ENCODE measurements at places on chromosomes 5 and 9.

- peak; percentile 49 for DNase-seq
Observed at GRCh38 chr9:92790542-92791527, 26.2 kb upstream of the BICD2 start.

DNA sequence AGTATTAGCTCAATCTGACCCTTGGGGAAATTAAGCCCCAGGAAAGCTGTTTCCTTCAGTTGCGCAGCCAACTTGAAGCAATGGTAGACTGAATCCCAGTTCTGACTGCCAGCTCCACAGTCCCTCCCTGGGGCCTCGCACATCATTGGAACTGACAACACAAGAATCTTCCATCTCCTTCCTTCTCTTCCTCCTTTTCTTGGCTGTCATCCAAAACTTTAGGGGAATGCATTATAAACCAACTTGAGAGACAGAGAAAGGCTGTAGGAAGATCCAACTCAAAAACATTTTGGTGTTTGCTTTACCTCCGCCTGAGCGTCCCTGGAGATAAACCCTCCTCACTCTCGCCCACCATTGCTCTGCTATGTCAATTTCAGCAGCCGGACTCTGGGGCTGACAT, 16.6 kb downstream of the KCNIP1 start:
- DNase-seq, result no peak

DNA sequence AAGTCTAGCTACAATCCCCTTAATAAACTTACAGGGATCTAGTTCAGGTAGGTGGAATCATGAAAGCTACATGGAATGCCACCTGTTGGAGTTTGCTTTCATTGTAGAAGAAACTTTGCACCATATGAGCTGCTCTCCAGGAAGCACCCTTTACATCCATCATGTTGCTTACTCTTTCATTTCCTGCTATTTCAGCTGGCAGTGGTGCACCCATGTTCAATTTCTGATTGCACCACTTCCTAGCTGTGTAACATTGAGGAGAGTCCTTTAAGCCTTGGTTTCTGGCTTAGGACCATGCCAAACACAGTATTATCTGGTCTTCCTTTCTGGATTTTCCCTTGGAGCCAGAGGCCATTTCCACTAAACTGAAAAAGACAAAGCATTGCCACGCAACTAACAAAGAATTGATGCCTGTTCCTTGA, 123.3 kb upstream of the SLC12A2 start:
- DNase-seq, result no peak

- no peak for DNase-seq
Observed at GRCh38 chr9:91012933-91013841, 211.6 kb downstream of the SYK start.

- DNase-seq, result no peak
Observed at GRCh38 chr5:113552620-113553019, 39.1 kb downstream of the YTHDC2 start.

GRCh38 chr9:108069991-108070390, 580.4 kb upstream of the KLF4 start:
- no peak for DNase-seq

- DNase-seq, result no peak
Observed at GRCh38 chr9:71895117-71895516, 15.9 kb downstream of the ABHD17B start.

DNA sequence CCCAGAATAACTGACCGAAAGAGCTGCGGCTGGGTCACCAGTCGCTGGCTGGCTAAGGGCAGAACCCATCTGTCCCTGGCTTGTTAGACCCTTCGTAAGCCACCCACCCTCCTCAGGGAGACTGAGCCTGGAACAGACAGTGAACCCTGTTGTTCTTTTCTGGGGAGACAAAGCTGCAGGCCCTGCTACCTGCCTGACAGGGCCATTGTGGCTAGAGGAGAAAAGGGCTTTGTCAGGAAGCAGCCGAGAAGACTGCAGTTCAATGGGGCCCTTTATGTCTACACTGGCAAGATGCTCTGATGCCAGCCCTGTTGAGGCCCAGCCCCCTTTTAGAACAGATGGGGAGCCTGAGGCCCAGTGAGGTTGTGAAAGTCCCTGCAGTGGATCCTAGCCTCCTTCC, 3.7 kb upstream of the NIPAL4 start:
- no peak for DNase-seq

GRCh38 chr5:39466846-39467245, 42.1 kb upstream of the DAB2 start:
- DNase-seq, result no peak

DNA sequence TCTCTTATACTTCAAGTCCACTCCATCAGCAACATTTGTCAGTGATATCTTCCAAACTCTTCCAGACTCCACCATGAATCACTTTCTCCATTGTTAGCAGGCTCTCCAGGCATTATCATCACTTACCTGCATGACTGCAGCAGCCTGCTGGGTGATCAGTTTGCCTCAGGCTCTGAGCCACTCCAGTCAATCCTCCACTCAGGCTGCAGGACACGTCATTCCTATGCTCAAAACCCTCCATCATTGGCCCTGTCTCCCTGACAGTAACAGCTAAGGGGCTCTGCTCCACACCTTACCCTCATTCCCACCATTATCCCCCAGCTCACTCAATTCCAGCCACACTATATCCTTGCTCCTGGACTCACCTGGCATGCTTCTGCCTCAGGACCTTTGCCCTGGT, 10.7 kb downstream of the DIRAS2 start:
- DNase-seq, result no peak

DNA sequence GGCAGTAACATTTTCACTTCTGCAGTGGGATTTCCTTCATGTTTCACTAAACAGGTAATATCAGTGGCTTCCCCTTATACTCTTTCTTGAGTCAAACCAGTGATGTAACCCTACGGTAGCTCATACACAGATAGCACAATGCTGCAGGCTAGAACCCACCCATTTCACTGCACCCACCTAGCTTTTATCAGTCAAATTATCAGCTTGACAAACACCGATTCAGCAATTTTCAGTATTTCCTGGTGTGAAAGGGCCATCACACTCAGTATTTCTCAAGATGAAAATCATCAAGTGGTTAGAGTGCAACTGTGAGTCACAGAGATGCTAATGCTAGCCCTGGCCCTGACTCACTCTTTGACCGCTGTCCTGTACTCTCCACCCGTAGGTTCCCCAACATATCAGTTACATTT, 242.3 kb upstream of the PTGER4 start:
- no peak for DNase-seq

- DNase-seq, result no peak
Observed at GRCh38 chr9:69379270-69379982, 54.4 kb downstream of the ENTREP1 start.

- DNase-seq, result no peak
Observed at GRCh38 chr5:1208743-1209488, 7.5 kb downstream of the SLC6A19 start.

DNA sequence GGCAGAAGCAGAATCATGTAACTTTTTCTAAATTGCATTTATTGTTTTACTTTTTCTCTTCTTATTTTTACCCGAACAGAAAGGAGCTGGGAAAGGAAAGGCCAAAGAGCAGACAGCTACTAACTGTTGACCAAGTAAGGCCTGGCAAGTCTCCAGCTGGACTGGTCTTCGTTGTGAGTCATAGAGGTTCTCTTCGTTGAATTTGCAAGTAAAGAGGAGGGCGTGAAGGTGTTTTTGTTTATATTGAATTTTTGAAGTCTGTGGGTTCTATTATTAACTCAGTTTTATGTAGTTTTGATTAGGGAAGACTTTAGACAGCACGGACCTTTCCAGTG, 416.5 kb upstream of the CCNH start:
- DNase-seq, result no peak

GRCh38 chr9:27589462-27589861, 16.2 kb upstream of the C9orf72 start:
- no peak for DNase-seq

DNA sequence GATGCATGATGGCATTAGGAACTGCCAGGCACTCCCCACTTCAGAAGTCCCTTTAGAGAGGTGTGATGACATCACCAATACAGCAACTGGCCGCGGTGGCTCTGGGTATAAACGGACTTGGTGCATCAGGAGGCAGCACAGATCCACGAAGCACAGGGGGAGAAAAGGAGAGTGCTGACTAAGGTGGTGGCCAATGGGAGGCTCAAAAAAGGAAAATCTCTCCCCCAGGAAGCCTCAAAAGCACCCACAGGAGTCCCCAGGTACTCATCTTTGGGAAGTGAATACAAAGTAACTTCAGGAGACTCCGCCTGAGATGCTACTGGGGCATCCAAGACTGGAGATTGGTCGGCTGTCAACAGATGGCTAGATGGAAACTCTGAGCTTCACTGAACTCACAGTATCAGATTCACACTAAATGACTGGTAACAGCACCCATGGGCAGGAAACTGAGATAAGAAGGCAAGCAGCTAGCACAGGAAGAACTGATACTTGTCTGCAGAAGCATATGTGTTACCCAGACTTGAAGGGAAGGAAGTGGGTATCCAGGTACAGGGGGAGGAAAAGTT, 7.6 kb downstream of the TTC39B start:
- DNase-seq, result peak; percentile 53

DNA sequence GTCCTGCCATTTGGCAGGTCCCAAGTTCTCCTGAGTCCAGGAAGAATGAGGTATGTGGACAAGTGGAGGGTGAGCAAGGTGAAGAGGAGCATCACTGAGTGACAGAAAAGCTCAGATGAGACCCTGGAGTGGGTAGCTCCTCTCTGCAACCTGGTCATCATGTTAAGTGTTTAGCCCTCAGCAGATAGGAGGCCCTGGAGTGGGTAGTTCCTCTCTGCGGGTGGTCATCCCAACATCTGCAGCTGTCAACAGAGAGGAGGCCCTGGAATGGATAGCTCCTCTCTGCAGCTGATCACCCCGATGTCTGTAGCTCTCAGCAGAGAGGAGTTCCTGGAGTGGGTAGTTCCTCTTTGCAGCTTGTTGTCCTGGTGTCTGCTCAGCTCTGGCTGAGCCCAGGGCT, 48.4 kb downstream of the NDUFAF2 start:
- DNase-seq, result no peak

DNA sequence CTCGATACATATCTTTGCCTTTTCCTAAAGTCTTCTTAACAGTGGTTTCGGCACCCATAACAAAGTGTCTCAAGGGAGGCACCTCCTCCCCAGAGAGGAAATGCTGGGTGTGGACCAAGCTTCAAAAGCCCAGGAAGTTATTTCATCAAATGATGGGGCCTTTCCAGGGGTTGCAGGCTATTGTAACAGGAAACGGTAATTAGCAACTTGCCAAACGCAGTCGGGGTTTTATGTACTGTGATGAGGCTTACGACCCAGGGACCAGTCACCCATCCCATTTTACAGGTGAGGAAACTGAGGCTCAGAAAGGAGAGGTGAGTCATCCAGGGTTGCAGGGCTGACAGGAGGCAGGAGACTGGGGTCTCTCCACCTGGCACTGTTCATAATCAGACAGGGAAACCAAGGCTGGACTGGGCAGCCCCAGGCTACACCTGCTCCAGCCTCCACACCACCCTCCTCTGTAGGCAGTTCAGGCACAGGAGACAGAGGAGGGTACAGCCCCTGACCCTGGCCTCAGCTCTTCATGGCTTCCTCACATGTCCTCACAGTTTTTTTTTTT, 30.0 kb upstream of the SUSD3 start:
- DNase-seq, result peak; percentile 59

DNA sequence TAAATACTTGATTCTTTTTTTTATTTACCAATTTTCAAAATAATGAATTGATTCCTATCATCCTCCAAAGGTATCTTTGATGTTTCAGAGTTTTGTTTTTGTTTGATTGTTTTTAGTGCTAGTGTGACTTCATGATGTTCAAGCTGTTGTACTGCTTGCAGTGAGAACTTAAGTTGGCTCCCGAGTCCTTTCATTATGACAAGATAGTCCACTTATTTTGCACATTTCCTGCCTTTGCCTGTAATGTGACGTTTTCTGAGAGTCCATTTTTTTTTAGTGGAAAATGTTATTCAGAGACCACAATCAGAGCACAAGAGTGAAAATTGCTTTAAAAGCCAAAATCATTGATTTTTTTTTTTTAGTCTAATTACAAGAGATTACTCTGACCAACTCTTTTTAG, 60.1 kb upstream of the FCHO2 start:
- DNase-seq, result no peak

DNA sequence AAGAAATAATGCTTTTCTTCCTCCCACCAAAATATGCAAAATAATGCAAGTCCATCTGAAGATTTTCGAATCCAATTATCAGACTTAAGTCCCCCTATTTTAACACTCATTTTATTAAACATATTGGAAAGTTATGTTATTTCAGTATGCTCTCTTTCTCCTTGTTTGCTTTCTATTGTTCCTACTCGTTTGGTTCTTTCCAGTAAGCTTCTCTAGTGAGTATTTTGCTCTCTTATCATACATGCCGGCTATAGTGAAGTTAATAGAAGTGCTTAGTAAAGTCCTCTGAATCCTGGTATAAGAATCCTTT, 517 bp downstream of the ALDH1A1 start:
- DNase-seq, result no peak

DNA sequence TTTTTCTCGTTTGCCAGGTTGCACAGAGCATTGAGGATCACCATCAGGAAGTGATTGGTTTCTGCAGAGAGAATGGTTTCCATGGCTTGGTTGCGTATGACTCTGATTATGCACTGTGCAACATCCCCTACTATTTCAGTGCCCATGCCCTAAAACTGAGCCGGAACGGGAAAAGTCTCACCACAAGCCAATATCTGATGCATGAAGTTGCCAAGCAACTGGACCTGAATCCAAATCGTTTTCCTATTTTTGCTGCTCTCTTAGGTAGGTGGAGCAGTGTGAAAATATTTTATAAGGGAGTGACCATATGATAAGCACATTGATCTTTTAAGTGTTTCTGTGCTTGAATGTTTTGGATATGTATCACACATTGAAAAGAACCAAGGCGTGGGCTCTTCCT, 17.7 kb upstream of the FAM120AOS start:
- DNase-seq, result no peak

GRCh38 chr5:2006971-2007291, 124.2 kb upstream of the IRX4 start:
- no peak for DNase-seq

Data from GM12878 (cell line).